ENCODE measurements at places on chromosomes 2 and 18.

GRCh38 chr2:216034065-216034464 lies 20.7 kb upstream of the MREG start:
- H3K4me1 ChIP-seq = no peaks in the 10 kb centered on the region
- DNase-seq = peak; percentile 97
- H3K27me3 ChIP-seq = no peaks in the 10 kb centered on the region

DNA sequence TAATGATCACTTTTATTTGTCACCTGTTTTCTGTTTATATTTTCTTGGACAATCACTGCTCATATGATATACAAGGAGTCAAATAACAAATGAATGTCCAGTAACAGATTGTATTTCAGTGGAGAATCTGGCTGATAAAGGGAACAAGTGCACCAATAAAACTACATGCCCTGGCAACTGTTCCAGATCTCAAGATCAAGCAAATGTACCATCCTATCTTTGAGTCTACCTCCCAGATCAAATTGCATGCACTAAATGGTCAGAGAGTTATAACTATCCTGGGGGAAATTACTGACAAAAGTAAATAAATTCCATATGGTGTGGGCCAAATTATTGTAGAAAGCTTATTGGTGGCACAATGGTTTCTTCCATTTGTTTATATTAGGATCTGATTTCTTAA lies 452.8 kb downstream of the MBD2 start:
- no peaks in the 10 kb centered on the region for H3K36me3 ChIP-seq
- no peaks in the 10 kb centered on the region for H3K27me3 ChIP-seq
- no peak overlapping the region for H3K4me3 ChIP-seq
- no peak for DNase-seq
- no peaks in the 10 kb centered on the region for H3K4me1 ChIP-seq

GRCh38 chr18:10410472-10411308 lies 43.7 kb upstream of the APCDD1 start:
- DNase-seq = no peak
- H3K4me1 ChIP-seq = peaks cover 9% of the 10 kb centered on the region
- H3K27ac ChIP-seq = no peak overlapping the region
- no peaks in the 10 kb centered on the region for H3K36me3 ChIP-seq

DNA sequence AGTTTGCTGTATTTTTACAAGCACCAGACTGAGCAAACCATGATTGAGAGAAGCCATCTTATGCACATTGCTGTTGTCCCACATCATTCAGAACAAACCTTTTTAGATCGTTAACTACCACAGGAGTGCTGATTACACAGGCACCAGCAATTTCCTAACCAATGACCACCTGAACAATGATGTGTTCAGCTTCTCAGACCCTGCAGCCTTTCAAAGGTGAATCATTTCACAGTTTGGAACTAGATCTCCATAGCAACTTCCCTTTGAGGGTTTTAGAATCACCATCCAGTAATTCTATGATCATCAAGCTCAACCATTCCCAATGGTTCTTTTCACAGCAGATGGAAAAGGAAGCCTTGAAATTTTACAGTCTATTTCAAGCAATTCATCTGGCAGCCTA lies 71.4 kb downstream of the OLA1 start:
- peaks cover 3% of the 10 kb centered on the region for H3K4me1 ChIP-seq
- peaks cover 3% of the 10 kb centered on the region for H3K36me3 ChIP-seq
- no peak overlapping the region for H3K4me3 ChIP-seq

- peaks cover 4% of the 10 kb centered on the region for H3K27me3 ChIP-seq
- no peak overlapping the region for H3K27ac ChIP-seq
- H3K4me3 ChIP-seq = peak overlapping the region; percentile 29
Observed at GRCh38 chr18:78984941-78985784, 5.5 kb downstream of the SALL3 start.

- H3K4me3 ChIP-seq = no peak overlapping the region
- H3K27ac ChIP-seq = no peak overlapping the region
- H3K4me1 ChIP-seq = no peaks in the 10 kb centered on the region
- H3K36me3 ChIP-seq = no peaks in the 10 kb centered on the region
- no peaks in the 10 kb centered on the region for H3K27me3 ChIP-seq
- DNase-seq = no peak
Observed at GRCh38 chr2:46655551-46656436, 176.4 kb downstream of the TMEM247 start.

- no peaks in the 10 kb centered on the region for H3K4me1 ChIP-seq
- H3K27ac ChIP-seq = no peak overlapping the region
- no peak overlapping the region for H3K4me3 ChIP-seq
Observed at GRCh38 chr2:149787206-149787605, 199.6 kb upstream of the MMADHC start.

- no peaks in the 10 kb centered on the region for H3K36me3 ChIP-seq
- no peak overlapping the region for H3K27ac ChIP-seq
- no peak overlapping the region for H3K4me3 ChIP-seq
Observed at GRCh38 chr2:30349691-30350090, 97.4 kb upstream of the LCLAT1 start.

- H3K27ac ChIP-seq = no peak overlapping the region
- H3K27me3 ChIP-seq = no peaks in the 10 kb centered on the region
- no peaks in the 10 kb centered on the region for H3K4me1 ChIP-seq
- no peak overlapping the region for H3K4me3 ChIP-seq
- peaks cover 22% of the 10 kb centered on the region for H3K36me3 ChIP-seq
Observed at GRCh38 chr2:215422676-215423075, 13.2 kb downstream of the FN1 start.

- H3K4me3 ChIP-seq = no peak overlapping the region
- no peaks in the 10 kb centered on the region for H3K4me1 ChIP-seq
- no peak for DNase-seq
- H3K27ac ChIP-seq = no peak overlapping the region
- H3K36me3 ChIP-seq = no peaks in the 10 kb centered on the region
- H3K27me3 ChIP-seq = no peaks in the 10 kb centered on the region
Observed at GRCh38 chr2:211822686-211823335, 715.8 kb downstream of the ERBB4 start.
